ENCODE measurements at places on chromosomes 1 and 21.
A peak's percentile ranks its signal among the peaks of the same experiment; 100 is the strongest.

GRCh38 chr1:115280064-115280463, 58.0 kb downstream of the NGF start:
- DNase-seq: no peak

DNA sequence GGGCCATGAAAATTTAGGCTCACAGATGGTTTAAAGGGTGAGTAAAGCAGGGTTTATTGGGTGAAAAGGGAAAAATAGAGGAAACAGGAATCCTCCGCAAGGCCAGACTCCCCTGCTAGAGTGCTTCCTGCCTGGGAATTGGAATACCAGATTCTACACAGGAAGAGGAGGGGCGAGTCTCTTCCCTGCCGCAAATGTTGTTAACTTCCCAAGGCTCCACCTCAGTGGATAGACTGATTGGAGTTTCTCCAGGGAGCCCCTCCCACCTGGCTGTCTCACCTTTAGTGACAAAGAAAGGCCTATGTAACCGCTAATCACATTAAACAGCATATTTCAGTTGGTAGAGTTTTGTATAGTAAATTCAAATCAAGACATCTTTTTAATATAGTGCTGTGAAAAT, 1450.1 kb downstream of the KCNT2 start:
- no peak for DNase-seq

GRCh38 chr1:110879758-110880606, 7.0 kb downstream of the CD53 start:
- no peak for DNase-seq

- DNase-seq: no peak
Observed at GRCh38 chr1:112778137-112778536, 63.0 kb upstream of the PPM1J start.

DNA sequence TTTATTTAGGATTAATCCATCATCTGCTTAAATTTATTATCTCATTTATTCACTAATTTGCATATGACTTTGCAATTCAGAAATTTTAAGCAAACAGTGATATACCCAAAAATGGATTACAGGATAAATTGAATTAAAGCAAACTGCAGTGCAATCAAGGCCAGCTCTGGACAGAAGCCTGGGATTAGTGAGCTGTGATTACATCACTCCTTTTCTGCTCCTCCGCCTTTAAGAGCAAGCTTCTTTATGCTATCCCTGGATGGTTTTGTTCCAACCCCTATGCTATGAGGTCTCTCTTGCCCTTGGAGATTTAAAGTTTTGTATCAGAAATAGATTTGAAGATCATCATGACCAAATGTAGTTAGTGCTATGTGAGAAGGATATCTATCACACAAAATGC, 32.6 kb downstream of the GPR52 start:
- no peak for DNase-seq

DNA sequence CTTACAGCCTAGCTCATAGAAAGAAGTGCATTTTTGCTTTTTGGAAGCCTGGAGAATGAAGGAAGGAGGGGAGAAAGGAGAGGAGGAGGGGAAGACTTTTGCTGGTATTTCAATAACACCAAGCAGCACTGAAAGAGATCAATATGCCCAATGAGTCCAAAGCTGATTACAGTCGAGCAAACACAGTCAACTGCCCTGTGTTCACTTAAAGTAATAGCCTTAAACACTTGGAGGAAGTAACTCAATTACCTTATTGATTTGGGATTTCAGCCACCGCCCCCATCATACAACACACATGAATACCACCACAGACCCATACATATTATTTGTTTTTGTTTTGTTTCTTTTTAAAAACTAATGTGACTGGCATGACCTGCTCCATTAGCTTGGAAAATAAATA, 23.3 kb upstream of the RXRG start:
- no peak for DNase-seq

- no peak for DNase-seq
Observed at GRCh38 chr21:41643246-41643966, 123.4 kb downstream of the RIPK4 start.

GRCh38 chr1:10071640-10072039, 38.9 kb downstream of the UBE4B start:
- no peak for DNase-seq

DNA sequence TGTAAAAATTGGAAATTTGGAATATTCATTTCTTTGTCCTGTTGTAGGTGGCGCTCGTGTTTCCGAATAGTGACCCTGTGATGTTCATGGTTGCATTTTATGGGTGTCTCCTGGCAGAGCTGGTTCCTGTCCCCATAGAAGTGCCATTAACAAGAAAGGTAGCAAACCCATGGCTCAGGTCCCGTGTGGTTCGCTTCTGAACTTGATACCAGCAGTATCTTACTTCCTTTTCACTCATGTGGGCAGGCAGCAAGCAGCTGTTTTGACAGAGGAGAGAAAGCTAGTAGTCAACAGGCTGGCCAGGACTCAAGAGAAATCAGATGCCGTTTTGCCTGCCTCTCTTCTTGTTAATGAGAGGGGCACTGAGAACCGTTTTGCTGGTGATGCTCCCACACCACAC, 72.8 kb downstream of the S100B start:
- no peak for DNase-seq

DNA sequence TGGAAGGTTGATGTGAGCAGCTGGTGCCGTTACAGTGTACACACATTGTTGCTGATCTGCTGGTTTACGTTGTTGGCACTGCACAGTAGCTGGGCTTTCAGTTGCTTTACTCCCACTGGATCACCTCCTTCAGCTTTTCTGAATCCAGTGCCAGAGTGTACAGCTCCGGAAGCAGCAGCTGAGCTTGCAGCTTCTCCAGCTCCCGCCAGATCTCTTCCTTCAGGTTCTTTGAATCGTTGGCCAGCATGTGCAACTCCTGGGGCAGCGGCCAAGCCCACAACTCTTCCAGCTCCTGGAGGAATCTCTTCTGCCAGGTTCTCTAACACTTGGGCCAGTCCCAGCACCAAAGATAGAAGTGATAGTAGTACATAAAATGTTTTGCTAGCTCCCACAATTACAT, 149.7 kb upstream of the RRP15 start:
- DNase-seq: no peak

DNA sequence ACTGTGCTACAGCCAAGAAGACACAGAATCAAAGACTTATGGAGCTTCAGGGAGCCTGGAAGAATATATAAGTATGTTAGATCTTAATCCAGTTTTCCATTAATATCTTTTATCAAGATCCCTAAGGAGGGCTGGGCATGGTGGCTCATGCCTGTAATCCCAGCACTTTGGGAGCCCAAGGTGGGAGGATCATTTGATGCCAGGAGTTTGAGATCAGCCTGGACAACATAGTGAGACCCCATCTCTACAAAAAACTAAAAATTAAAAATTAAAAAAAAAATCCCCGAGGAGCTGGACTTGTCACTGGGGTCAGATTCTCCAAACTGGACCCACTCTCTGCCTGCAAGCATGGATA, 113.9 kb upstream of the CDC42BPA start:
- DNase-seq: no peak

GRCh38 chr21:45178971-45179370, 104.6 kb downstream of the ADARB1 start:
- DNase-seq: no peak

GRCh38 chr1:193538680-193539079, 352.3 kb upstream of the B3GALT2 start:
- DNase-seq: peak; percentile 19

- no peak for DNase-seq
Observed at GRCh38 chr1:37797750-37798345, 4.2 kb downstream of the MANEAL start.

GRCh38 chr21:33394260-33394659, 9.0 kb upstream of the IFNGR2 start:
- DNase-seq: no peak

DNA sequence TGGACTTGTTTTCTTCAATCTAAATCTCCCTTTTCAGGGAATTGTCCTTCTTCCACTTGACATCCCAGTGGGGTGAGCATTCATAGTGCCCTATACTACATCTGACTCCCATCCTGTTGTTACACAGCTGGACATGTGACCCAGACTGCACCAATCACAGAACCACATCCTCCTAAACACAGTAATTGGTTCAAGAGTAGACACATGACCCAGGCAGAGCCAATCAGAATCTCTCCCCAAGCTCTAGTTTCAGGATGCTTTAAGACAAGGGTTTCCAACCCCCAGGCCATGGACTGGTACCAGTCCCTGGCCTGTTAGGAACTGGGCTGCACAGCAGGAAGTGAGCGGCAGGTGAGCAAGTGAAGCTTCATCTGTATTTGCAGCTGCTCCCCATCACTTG, 5.6 kb upstream of the DDOST start:
- DNase-seq: no peak

DNA sequence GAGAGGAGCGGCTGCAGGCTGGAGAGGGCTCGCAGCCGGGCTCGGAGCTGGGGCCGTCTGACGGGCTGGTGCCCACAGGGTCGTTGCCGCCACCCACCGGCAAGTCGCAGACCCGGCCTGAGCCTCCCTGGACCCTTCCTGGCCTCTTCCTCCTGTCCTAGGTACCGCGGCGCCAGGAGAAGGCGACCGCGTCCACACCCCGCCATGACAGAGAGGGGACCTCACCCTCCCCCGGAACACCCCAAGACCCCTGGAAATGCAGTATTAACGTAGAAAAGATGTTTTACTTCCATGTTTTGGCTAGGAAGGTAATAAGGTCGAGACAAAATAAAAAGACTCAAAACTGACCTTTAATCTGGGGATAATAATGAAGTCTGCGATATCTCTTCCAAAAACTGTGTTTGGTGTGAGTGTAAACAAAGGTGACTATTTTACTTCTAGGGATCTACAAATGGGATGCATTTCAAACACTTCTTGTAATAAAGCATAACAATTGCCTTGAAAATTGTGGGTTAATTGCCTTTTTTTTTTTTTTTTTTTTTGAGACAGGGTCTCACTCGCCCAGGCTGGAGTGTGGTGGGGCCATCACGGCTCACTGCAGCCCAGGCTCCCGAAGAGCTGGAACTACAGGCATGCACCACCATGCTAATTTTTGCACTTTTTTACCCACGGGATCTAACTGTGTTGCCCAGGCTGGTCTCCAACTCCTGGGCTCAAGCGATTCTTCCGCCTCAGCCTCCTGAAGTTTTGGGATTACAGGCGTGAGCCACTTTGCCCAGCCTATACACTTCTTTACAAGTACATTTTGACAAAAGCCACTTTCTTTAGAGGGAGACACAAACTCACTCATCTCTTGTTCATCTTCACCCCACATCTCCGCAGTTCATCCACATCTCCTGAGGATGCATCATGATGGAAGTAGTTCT, 838 bp upstream of the RSRP1 start:
- no peak for DNase-seq

GRCh38 chr1:56301791-56302190, 277.6 kb downstream of the PLPP3 start:
- no peak for DNase-seq

- no peak for DNase-seq
Observed at GRCh38 chr1:225942574-225942973, 1.6 kb upstream of the LEFTY2 start.

GRCh38 chr1:181513786-181514297, 30.5 kb downstream of the CACNA1E start:
- no peak for DNase-seq

- DNase-seq: no peak
Observed at GRCh38 chr1:39590546-39590945, 14.0 kb upstream of the PABPC4 start.
